Erythroblast (primary cell): ENCODE measurements at places on chromosomes 7 and 10.

GRCh38 chr10:754914-755313 lies 65.4 kb upstream of the DIP2C start:
- no peak for DNase-seq

DNA sequence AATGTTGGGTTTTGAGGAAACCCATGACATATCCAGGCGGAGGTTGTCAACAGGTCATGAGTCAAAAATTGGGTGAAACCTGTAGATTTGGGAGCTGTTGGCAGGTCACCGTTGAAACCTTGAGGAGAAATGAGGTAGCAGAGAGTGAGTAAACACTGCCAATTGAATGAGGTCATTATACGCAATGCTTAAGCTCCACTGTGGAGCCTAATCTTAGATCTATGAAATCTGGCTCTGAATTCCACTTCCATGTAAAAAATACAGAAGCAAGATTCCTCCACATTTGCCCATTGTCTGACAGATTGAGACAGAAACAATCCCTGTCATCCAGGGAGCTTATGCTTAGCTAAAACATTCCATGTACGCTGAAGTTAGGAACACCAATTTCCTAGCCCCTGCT lies 76.0 kb upstream of the IL6 start:
- no peak for DNase-seq

- no peak for DNase-seq
These were observed 19.7 kb downstream of the RPS24 start for GRCh38 chr10:78053211-78053868.

DNA sequence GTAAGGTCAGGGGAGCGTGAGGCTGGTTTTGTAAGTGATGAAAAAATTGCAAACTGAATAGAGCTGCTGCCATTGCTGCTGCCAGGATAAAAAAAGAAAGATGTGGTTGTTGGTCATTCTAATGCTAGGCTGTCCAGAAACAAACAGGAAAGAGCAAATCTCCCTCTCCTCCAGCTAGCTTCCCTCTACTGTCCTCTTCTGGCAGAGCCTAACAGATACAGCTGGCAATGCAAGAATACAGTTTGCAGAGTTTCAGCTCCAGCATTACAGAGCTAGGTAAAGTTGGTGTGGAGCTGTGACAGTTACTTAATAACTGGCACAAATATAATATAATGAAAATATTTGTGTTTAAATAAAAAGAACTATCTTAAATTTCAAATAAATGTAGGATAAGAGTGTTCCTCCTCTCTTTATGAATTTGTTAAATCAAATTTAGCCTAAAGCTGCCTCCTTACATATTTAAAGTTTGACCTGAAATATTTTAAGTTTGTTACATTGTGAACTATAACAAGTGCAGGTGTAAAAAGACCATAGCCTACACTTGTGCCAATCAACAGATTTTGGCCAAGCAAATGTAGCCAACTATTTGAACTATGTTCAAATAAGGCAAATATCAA lies 407.7 kb downstream of the SH2D4B start:
- no peak for DNase-seq

GRCh38 chr10:31186225-31187000 lies 132.6 kb upstream of the ZEB1 start:
- DNase-seq: no peak

GRCh38 chr7:117971556-117972244 lies 98.5 kb upstream of the CTTNBP2 start:
- no peak for DNase-seq

DNA sequence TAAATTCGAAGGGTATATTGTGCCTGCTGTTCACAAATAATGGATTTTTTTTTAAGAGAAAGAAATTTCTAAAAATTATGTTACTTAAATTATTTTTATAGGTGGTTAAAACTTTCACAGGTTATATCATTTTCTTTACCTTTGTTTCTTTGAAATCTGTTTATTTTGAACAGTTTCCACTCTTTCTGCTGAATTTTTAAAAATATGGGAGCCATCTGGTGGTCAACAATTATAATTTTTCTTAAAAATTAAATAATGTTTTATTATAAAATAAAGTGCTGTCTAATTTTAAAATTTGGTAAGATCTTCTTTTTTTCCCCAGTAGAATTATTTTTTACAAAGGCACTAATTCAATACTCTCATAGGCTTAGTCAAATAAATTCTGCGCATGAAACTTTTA lies 263.9 kb downstream of the ETV1 start:
- DNase-seq: no peak

- no peak for DNase-seq
These were observed 10.9 kb downstream of the PPA1 start for GRCh38 chr10:70222340-70222794.

- DNase-seq: no peak
These were observed 639.2 kb upstream of the POT1 start for GRCh38 chr7:125568799-125569198.

DNA sequence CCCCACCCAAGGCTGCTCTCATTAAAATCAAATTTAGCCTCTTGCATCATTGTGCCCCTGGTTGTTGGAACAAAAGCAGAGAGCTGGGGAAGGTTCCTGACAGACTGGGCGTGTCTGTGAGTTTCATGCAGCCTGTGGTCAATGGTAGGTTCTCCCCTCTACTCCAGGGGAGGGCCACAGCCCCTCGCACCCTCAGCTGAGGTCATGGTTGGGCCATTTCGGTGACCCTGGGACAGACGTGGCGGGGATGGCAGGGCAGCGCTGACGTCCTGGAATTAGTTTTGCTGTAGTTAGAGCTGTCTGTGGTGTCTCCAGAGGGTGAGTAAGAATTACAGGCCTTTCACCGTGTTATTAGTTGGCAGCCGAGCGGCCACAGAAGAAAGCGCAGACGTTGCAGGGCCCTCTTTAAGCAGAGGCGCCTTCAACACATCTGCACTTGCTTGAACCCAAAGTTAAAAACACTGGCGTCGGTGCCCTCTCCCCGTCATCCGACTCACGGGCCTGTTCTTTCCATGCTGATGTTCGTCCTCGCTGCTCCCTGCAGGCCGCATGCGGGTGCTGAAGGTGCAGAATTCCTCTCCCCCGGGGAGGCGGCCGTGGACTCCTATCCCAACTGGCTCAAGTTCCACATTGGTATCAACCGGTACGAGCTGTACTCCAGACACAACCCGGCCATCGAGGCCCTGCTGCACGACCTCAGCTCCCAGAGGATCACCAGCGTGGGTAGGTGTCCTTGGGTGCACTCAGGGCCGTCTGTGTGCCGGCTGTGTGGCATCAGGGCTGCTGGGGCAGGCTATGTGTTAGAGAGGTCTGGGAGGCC lies 2.8 kb downstream of the FAM20C start:
- DNase-seq: no peak

- DNase-seq: no peak
These were observed 16.1 kb upstream of the XPNPEP1 start for GRCh38 chr10:109939315-109939961.

DNA sequence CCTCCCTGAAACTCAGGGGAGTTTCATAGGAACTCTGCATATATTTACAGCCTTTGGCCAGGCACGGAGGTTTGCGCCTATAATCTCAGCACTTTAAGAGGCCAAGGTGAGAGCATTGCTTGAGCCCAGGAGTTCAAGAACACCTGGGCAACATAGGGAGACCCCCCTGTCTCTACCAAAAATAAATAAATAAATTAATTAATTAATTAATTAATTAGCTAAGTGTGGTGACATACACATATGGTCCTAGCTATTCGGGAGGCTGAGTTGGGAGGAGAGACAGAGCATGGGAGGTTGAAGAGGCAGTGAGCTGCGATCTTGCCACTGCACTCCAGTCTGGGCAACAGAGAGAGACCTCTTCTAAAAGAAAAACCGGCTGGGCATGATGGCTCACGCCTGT lies 9.4 kb upstream of the LEP start:
- DNase-seq: no peak

- no peak for DNase-seq
These were observed 19.9 kb upstream of the ZEB1 start for GRCh38 chr10:31299119-31299518.

DNA sequence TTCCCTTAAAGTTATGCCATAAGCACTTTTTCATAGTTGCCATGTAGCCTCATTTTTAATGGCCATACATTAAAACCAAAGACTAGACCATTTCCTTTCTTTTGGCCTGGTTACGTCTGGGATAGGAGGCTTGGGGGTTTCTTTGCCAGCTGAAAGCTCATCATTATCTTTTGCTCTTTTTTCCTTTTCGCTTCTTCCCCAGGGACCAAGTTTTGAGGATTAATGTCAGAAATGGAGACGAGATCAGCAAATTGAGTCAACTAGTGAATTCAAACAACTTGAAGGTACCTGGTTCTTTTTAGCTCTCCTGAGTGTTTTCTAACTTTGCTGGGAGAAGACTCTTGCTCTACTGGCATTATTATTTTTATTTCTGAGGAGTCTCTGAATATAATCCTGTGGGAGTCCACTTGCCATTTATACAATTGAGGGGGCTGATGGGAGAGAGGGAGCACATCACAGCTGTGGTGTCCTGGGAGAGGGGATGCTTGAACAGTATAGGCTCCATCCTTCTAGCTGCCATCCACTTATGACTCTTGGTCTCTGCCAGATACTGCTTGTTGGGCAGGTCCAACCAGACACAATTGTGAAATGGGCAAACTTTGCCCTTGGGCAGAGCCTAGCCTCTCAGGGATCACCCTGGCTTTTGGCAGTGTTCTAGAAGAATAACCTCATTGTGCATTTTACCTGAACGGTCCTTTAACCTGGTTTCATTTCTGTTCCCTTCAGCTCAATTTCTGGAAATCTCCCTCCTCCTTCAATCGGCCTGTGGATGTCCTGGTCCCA lies 5.8 kb downstream of the CPA4 start:
- DNase-seq: no peak

GRCh38 chr10:83012866-83013265 lies 1126.4 kb upstream of the GHITM start:
- DNase-seq: no peak

DNA sequence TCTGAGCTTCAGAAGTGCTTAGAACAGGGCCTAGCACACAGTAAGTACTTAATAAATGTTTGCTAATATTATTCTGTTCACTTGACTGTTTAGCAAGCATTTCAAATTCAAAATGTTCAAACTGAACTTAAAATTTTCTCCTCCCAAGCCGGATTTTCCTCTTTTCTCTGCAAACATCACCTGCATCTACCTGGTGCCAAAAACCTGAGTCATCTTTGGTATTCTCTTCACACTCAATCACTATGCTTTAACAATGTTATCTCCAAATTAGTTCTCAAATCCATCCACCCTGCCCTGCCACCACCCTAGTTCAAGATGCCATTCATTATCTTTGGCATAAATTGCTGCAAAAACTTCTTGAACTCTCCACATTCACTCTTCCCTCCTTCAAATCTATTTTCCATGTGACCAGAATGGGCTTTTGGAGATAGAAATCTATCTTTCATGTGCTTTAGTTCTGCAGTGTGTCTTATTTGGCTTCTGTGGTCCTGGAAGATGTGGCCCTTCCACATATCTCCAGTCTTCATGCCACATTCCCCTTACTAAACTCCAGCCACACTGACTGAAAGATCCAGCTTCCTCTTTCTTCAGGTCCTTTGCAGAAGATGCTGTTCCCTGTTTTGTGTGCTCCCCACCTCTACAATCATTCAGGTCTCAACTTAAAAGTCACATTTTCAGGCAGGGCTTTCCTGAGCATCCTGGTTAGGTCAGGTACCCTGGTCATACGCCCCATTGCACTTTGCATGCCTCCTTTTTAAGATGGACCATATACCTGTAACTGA lies 2.0 kb downstream of the GGCT start:
- peak; percentile 12 for DNase-seq

- DNase-seq: no peak
These were observed 1.7 kb downstream of the LRRN3 start for GRCh38 chr7:111092406-111093236.

DNA sequence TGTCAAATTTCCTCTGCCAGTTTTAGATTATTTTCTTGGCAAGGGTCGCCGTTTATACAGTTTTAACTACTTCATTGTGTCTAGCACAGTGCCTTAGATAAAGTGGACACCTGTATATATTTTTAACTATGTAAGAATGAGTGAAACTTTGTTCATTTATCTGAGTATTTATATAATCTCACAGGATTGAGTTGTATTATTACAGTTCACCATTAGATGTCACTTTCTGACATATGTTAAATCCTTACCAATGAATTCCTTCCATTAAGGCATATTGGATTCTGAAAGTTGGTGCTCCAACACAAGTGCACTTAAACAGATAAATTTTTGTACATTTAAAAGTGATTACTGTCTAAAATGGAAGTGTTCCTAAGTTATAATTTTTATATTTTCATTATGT lies 43.0 kb downstream of the ZMYND11 start:
- DNase-seq: peak; percentile 4

DNA sequence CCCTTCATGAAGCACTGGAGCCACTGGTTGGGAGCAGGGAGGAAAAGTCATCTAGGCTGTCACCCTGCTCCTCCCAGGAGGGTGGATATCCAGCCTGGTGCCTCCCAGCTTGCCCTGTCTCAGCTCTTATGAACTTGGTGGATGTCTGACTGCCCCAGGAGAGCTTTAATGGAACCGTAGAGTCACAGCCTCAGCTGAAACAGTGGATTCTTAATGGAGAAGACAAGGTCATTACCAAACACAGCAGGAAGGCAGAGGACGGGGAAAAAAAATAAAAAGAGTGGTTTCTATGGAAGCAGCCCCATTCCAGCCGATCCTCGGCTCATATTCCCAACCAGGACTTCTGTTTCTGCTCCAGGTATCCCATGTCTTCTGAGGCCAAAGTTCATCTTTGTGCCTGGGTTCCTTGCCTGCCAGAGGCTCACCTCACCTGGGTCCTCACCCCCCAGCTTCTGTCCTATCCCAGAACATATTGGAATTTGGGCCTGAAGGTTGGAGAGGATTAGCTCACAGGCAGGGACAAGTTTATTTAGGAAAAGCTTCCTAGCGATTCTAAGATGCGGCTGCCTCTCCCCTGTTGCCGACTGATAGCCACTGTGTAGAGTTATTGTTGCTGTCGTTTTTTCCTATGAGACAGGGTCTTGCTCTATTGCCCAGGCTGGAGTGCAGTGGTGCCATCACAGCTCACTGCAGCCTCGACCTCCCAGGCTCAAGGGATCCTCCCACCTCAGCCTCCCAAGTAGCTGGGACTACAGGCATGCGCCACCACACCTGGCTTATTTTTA lies 15.6 kb downstream of the CCL26 start:
- DNase-seq: no peak

- DNase-seq: no peak
These were observed 281.8 kb downstream of the POU6F2 start for GRCh38 chr7:39259391-39260003.

DNA sequence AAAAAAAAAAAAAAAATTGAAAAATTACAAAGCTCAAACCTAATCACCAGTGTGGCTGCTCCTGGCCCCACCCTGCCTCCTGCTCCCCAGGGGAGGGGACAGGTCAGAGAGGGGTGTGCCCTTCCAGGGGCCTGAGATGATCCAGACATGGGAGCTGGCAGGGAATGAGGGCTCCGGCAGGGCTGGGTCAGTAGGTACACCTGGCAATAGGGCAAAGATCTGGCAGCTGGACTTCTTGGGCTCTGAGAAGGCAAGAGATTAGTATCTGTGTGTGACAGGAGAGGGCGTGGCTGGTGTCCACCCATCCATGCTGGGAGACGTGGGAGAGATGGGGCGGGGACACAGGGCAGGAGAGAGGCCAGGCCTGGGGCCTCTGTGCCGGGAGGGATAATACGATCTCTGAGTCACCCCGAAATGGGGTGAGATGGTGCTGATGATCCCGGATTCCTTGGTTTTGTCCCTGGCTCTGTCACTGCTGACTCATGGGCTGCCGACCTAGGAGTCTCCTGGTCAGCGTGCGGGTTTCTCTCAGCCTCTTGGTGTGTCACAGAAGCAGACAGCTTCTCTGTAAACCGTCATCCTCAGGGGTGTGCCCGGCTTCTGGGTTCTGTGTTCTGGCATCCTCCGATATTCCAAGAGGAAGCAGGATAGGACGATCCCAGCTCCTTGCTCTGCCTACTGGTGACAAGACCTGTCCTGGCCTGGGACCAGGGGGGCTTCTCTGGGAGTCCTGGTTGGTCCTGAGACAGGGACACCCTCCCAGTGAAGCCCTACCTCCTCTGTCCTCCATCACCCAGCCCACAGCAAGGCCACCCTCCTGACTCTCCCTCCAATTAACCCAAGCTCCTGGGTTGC lies 8.2 kb upstream of the CLDN4 start:
- DNase-seq: peak; percentile 83
